Left forelimb (tissue), 1 donor: ENCODE measurements at places on chromosomes 6 and 20.

- DNase-seq, result no peak
These were observed 24.7 kb downstream of the SYTL3 start for GRCh38 chr6:158674342-158675131.

DNA sequence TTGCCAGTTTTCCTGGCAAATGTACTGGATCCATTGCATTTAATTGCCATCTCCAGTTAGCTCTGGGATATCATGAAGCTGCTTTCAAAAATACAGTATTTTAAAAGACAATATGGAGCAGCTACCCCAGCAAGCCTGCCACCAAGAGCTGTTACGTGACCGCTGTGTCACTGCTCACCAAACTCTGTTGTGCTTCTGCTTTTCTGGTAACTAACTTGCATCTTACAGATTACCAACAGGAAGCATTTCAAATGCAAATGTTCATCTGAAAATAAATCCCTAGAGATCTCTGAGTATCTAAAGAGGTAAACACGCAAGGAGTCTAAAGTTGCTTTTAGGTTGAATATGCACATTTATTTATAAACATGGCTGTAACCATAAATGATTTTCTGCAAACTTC lies 1008.3 kb downstream of the KIF16B start:
- no peak for DNase-seq

DNA sequence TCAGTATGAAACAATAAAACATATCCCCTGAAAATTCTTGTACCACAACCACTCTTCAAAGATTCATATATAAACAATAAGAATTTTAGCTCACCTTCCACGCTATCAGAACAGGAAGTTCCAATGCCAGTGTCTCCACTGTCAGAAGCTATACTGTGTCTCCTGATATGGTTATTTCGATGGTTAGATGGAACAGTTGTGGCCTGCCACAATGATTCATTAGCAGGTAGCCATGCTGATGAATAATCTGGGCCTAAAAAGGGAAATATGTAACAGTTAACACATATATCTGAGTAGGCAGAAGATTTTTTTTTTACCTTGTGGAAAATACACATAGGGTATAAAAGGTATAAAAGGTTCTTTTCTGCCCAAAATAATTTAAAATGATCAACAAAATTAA lies 19.0 kb downstream of the CEP85L start:
- no peak for DNase-seq

DNA sequence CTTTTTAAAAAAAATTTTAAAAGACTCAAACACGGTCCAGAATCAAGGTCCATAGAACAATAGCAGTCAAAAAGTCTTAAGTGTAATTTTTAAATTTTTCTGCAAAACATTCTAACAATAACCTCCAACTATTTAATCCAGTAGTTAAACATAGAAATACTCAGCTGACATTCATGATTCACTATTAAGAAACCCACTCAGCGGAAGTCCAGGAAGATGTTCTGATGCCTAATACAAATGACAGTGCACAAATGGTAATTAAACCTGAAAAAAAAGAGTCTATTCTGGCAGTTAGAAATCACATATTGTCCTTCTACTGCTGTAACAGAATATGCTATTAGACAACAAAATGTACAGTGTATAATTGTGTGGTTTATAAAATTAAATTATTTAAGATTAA lies 128.2 kb upstream of the BMP5 start:
- no peak for DNase-seq

DNA sequence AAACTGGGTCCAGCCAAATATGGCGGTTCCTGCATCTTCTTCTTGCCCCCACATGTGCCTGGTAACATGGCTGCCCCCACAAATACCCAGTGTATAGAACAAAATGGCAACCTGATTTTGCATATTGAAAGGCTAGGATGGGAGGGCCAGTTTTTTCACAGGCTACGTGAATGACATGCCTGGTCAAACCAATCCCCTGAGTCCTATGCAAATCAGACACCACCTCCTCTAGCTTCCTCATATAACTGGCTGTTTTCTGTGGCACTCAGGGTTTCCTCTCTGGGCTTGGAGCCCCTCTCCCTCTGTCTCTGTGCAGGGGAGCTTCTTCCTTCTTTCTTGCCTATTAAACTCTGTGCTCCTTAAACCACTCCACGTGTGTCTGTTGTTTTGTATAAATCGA lies 372.1 kb downstream of the KIF16B start:
- DNase-seq, result no peak

- DNase-seq, result no peak
These were observed 71.3 kb downstream of the CDKAL1 start for GRCh38 chr6:20605581-20605980.

DNA sequence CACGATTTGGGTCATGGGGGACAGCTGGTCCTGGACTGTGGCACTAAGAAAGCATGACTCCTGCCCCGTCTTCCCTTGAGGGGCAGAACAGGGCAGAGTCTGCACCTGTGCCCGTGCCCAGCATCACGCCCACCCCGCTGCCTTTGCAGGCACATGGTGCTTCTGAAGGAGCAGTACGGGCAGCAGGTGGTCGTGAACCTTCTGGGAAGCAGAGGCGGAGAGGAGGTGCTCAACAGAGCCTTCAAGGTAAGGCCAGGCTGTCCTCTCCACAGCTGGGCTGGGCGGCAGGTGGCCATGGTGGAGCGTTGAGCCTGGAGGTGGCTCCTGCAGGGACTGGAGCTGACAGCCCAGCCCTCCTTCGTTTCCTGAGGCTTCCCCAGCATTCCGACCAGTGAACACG lies 77.4 kb downstream of the SYNJ2 start:
- no peak for DNase-seq

DNA sequence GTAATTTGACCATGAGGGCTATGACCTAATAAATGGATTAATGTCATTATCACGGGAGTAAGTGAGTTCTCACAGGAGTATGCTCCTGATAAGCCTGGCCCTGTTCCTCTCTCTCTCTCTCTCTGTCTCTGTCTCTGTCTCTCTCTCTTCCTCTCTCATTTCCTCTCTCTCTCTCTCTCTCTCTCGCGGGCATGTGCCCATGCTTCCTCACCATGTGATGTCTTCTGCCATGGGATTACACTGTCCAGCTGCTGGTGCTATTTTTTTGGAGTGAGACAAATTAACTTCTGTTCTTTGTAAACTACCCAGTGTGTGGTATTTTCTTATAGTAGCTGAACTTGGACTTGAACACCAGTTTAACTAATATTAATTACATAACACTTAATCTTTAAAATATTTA lies 374.3 kb upstream of the GJE1 start:
- no peak for DNase-seq

DNA sequence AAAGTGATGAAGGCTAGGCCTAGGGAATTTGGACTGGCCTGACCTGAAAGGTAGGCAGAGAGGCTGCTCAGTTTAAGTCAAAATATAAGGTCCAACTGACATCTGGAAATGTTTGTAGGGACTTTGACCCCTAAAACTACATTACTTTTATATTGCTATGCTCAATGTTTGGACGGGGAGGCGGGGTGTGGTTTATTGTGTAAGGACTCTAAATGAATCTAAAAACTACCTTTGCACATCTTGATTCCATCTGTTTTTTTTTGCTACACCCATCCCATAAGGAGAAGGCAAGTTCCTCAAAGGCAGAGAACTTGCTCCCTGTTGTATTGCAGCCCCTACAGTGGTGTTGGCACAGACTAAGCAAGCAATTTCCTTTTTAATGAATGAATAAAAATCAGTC lies 227.1 kb downstream of the HACE1 start:
- no peak for DNase-seq

- DNase-seq, result no peak
These were observed 206.8 kb downstream of the SIM1 start for GRCh38 chr6:100257793-100258395.

GRCh38 chr6:109816452-109817374 lies 125.6 kb downstream of the FIG4 start:
- no peak for DNase-seq

- DNase-seq, result no peak
These were observed 11.0 kb downstream of the ECT2L start for GRCh38 chr6:138806889-138807288.
